Activated T-cell treated with anti-CD3 and anti-CD28 coated beads, Interleukin-2, amount 50 U/mL, for 72 hours (primary cell): ENCODE measurements at places on chromosomes 6 and 20.
A peak's percentile ranks its signal among the peaks of the same experiment; 100 is the strongest.

DNA sequence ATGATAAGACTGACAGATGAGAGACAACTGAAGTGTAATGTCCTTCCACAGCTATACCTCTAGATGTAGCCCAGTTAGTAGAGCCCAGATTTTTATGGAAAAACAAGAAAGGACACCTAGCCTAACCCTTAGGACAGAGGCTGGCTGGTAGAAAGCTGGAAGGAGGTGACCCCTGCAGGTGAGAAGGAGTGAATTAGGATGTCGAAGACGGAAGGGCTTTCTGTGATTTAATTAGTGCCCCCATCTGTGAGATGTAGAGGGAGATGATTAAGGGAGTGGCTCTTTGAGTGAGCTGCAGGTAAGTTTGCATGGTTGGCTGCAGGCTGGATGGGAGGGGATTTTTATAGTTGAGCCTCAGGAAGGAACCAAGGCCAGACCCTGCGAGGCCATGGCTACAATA is 82.8 kb downstream of the GFRA4 start:
- no peaks in the 10 kb centered on the region for H3K36me3 ChIP-seq
- no peaks in the 10 kb centered on the region for H3K27me3 ChIP-seq
- H3K4me1 ChIP-seq: no peaks in the 10 kb centered on the region
- no peak for DNase-seq

GRCh38 chr6:13474360-13474759 is 13.0 kb downstream of the GFOD1 start:
- H3K27me3 ChIP-seq: no peaks in the 10 kb centered on the region
- no peak overlapping the region for H3K27ac ChIP-seq
- H3K36me3 ChIP-seq: no peaks in the 10 kb centered on the region
- DNase-seq: no peak
- peaks cover 32% of the 10 kb centered on the region for H3K4me1 ChIP-seq
- H3K4me3 ChIP-seq: no peak overlapping the region

GRCh38 chr6:48176645-48177308 is 65.8 kb upstream of the PTCHD4 start:
- no peak overlapping the region for H3K27ac ChIP-seq
- no peak overlapping the region for H3K4me3 ChIP-seq
- DNase-seq: no peak
- H3K36me3 ChIP-seq: no peaks in the 10 kb centered on the region
- H3K27me3 ChIP-seq: no peaks in the 10 kb centered on the region

- H3K4me3 ChIP-seq: no peak overlapping the region
- no peaks in the 10 kb centered on the region for H3K27me3 ChIP-seq
- no peak overlapping the region for H3K27ac ChIP-seq
- H3K4me1 ChIP-seq: no peaks in the 10 kb centered on the region
These were observed 242.0 kb downstream of the ESR1 start for GRCh38 chr6:152049502-152049901.

GRCh38 chr6:29626948-29627754 is 5.8 kb downstream of the GABBR1 start:
- H3K4me3 ChIP-seq: peak overlapping the region; percentile 93
- peak overlapping the region; percentile 16 for H3K27ac ChIP-seq
- peaks cover 40% of the 10 kb centered on the region for H3K4me1 ChIP-seq
- H3K27me3 ChIP-seq: peaks cover 23% of the 10 kb centered on the region
- no peak for DNase-seq

DNA sequence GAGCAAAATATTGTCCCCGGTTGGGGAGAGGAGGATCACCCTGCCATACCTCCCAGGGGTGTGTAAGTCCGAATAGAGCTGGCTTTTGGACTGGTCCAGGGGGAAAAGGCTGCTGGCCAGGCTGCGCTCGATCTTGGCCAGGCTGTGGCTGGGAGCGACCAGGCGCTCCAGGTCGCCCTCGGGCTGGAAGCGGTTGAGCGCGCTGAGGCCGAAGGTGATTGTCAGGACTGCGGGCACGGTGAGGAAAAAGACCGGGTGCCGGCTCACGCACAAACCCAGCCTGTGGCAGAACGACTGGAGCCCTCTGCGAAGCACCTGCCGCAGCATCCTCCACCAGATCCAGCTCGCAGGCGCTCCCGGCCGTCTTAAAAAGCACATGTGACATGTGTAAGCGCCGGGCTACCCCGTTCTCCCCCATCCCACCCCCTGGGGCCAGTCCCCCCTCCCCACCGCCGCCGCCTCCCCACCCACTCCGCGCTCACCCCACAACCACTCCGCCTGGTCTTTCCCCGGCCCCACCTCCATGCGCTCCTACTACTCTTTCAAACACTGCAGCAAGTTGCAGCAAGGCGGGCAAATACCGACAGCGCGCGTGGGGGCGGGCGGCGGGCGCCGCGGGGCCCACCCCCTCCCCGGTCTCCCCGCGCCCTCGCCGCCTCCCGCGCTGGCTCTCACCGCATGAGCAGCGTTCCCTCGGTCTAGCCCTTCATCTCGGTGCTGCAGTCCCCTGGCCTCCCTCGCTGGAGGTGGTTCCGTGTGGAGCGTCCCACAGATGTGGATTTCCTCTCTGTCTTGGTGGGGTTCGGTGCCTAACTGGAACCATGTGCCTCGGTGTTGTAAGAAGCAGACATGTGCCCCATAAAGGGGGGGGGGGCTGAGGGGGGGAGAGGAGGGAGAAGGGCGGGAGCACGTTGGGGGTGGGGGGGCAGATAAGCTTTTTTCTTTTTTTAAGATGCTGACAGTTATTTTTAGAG is 42.4 kb downstream of the PTCHD4 start:
- no peak for DNase-seq
- H3K36me3 ChIP-seq: peaks cover 1% of the 10 kb centered on the region
- H3K27ac ChIP-seq: no peak overlapping the region
- peaks cover 33% of the 10 kb centered on the region for H3K27me3 ChIP-seq

GRCh38 chr6:101458336-101458735 is 64.8 kb downstream of the GRIK2 start:
- no peak overlapping the region for H3K27ac ChIP-seq
- no peak for DNase-seq
- no peaks in the 10 kb centered on the region for H3K4me1 ChIP-seq
- H3K27me3 ChIP-seq: no peaks in the 10 kb centered on the region
- no peaks in the 10 kb centered on the region for H3K36me3 ChIP-seq
- no peak overlapping the region for H3K4me3 ChIP-seq

DNA sequence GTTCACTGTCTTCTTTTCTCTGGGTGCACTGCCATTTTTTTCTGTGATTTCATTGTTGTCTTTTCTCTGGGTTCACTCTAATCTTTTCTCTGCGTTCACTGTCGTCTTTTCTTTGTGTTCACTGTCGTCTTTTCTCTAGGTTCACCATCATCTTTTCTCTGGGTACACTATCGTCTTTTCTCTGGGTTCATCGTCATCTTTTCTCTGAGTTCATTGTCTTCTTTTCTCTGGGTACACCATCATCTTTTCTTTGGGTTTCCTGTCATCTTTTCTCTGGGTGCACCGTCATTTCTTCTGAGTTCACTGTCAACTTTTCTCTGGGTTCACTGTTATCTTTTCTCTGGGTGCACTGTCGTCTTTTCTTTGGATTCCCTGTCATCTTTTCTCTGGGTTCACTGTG is 137.6 kb upstream of the MAP3K4 start:
- no peaks in the 10 kb centered on the region for H3K27me3 ChIP-seq
- H3K27ac ChIP-seq: no peak overlapping the region
- H3K4me1 ChIP-seq: no peaks in the 10 kb centered on the region
- no peaks in the 10 kb centered on the region for H3K36me3 ChIP-seq
- no peak for DNase-seq

- H3K4me1 ChIP-seq: peaks cover 10% of the 10 kb centered on the region
- no peak overlapping the region for H3K4me3 ChIP-seq
- no peak for DNase-seq
- H3K36me3 ChIP-seq: no peaks in the 10 kb centered on the region
These were observed 263.9 kb downstream of the FARS2 start for GRCh38 chr6:5525209-5525608.

DNA sequence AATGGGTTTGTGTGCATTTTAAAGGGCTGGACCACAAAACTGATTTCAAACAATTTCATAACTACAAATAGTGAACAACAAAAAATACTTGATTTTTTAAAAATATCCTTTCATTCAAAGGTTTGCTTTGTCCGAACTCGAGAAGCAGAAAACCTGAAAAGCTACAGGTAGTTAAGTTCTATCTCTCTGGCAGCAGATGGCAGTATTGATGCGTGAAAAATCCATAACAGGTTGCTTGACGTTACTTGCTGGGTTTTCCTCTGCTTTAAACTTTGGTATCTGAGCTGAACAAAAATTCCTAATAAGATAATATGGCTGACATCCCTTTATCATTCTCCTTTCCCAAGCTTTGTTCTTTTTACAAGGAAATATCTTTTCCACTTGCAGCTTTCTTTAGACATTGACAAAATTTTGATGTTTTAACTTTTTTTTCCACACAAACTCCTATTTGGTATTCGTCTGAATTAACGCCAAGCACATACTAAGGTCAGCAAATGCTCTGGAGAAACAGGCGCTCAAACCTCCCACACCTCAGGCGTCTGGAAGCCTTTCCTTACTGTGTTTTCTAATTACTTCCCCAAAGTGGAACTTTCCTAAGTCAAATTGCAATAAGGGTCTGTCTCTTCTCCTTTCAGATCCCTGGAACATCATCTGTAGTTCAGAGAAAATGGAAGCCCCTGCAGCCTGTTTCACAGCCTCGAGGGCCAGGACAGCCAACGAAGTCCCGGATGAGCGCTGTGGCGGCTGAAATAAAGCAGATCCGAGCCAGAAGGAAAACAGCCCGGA is 50.3 kb upstream of the GFRAL start:
- H3K4me1 ChIP-seq: no peaks in the 10 kb centered on the region
- H3K27ac ChIP-seq: no peak overlapping the region
- no peak overlapping the region for H3K4me3 ChIP-seq
- H3K36me3 ChIP-seq: no peaks in the 10 kb centered on the region
- DNase-seq: no peak
- H3K27me3 ChIP-seq: no peaks in the 10 kb centered on the region

GRCh38 chr6:11428895-11429294 is 108.7 kb upstream of the TMEM170B start:
- H3K27me3 ChIP-seq: peaks cover 18% of the 10 kb centered on the region
- no peak overlapping the region for H3K27ac ChIP-seq
- DNase-seq: no peak
- no peaks in the 10 kb centered on the region for H3K36me3 ChIP-seq

DNA sequence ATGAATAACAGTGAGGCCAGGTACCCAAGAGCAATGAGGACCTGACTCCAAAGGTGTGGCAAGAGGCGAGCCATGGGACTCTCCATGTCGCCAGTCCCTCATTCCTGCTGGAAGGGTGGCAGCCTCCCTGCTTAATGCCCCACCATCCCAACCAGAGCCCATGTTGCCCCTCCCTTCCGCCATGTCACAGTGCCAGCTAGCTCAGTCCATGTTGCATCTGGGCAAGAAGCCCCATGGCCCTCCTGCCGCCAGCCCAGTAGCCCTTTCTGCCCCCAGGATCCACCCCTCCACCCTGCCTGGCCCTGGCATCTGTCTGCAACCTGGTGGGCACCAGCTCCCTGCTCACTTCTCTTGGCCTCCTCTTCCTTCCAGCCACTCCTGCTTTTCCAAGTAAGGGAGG is 6.0 kb upstream of the CPNE5 start:
- no peak overlapping the region for H3K4me3 ChIP-seq
- H3K27me3 ChIP-seq: peaks cover 11% of the 10 kb centered on the region
- peaks cover 13% of the 10 kb centered on the region for H3K4me1 ChIP-seq
- H3K36me3 ChIP-seq: no peaks in the 10 kb centered on the region

- H3K4me3 ChIP-seq: no peak overlapping the region
- no peak for DNase-seq
- peaks cover 22% of the 10 kb centered on the region for H3K4me1 ChIP-seq
- no peak overlapping the region for H3K27ac ChIP-seq
- H3K27me3 ChIP-seq: peaks cover 48% of the 10 kb centered on the region
These were observed 4.5 kb downstream of the CCDC170 start for GRCh38 chr6:151498327-151498726.

- no peak overlapping the region for H3K4me3 ChIP-seq
- peaks cover 11% of the 10 kb centered on the region for H3K27me3 ChIP-seq
- H3K36me3 ChIP-seq: no peaks in the 10 kb centered on the region
- H3K4me1 ChIP-seq: no peaks in the 10 kb centered on the region
- H3K27ac ChIP-seq: no peak overlapping the region
These were observed 10.5 kb upstream of the KIAA1755 start for GRCh38 chr20:38270869-38271605.

- no peaks in the 10 kb centered on the region for H3K27me3 ChIP-seq
- H3K27ac ChIP-seq: no peak overlapping the region
- DNase-seq: peak; percentile 35
- peak overlapping the region; percentile 97 for H3K4me3 ChIP-seq
These were observed 721 bp downstream of the KDM1B start for GRCh38 chr6:18155864-18156421.

GRCh38 chr6:80938131-80938530 is 814.4 kb downstream of the TENT5A start:
- H3K27me3 ChIP-seq: no peaks in the 10 kb centered on the region
- DNase-seq: no peak
- H3K4me1 ChIP-seq: no peaks in the 10 kb centered on the region

DNA sequence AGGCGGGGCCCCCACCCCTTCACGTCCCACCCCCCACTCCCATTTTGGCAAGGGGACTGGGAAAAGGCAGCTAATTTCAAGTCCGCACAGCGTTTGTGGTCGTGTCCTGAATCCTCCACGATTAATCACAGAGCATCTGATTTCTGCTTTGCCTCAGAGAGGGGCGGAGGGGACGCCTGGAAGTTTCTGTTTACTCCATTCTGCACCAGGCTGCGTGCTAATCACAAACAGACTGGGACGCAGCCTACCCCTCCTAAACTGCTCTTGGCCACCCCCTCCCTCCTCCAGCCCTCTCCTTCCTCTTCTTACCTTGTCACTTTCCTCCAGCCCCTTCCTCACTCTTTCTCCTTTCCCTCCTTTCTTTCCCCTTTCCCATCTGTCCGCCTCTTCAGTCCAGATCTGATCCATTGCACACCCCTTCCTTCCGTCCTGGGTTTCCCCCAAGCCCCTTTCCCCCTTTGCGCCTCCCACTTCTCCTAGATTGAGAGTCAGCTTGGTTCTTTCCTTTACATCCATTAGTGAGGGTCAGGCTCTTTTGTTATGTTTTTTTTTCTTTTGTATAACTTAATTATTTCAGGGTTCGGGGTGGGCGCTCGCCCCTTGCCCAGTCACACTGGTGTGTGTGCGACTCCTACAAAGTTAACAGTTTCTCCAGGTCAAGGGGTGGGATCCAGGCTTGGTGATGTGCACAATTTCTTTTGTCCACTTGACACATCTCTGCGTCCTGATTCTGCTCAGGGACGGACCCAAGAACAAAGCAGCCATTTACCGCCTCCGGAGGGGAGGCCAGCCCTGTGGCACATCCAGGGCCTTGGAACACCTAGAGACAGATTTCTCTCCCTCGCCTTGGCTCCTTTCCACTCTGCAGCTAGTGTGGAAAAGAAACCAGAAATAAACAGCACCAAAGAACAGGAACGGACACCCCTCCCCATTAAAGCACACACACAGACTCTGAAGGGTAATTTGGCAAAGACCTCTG is 520 bp upstream of the RIPOR3 start:
- H3K27ac ChIP-seq: no peak overlapping the region
- peak overlapping the region; percentile 65 for H3K4me3 ChIP-seq
- H3K4me1 ChIP-seq: peaks cover 19% of the 10 kb centered on the region
- no peak for DNase-seq
- H3K36me3 ChIP-seq: no peaks in the 10 kb centered on the region

DNA sequence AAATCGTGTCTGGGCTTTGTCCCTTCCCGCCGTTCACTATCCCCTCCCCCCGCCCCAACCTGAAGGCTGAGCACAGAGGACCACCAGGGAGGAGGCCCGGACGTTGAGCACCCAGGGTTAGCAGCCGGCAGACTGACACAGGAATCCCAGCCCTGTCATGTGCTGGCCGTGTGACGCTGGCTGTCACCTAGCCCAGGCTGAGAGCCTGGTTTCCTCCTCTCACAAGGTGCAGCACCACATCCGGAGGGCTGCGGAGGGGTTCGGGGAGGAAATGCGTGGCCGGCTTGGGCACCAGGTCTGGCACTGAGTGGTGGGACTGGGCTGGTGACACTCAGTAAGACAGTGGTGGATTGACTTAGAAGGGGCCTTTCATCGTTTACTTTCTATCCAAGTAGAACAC is 4.6 kb upstream of the LSM14B start:
- H3K27ac ChIP-seq: no peak overlapping the region
- no peak overlapping the region for H3K4me3 ChIP-seq
- H3K36me3 ChIP-seq: peaks cover 2% of the 10 kb centered on the region
- no peaks in the 10 kb centered on the region for H3K27me3 ChIP-seq
